Activated CD8-positive, alpha-beta memory T cell treated with anti-CD3 and anti-CD28 coated beads, Interleukin-2, amount 50 U/mL, for 48 hours (primary cell): ENCODE measurements at places on chromosomes 1 and 21.

GRCh38 chr1:152034654-152035538 is 1.9 kb downstream of the S100A11 start:
- DNase-seq = peak; percentile 80

- DNase-seq = no peak
Measured at GRCh38 chr1:96545935-96546656, 175.5 kb upstream of the PTBP2 start.

DNA sequence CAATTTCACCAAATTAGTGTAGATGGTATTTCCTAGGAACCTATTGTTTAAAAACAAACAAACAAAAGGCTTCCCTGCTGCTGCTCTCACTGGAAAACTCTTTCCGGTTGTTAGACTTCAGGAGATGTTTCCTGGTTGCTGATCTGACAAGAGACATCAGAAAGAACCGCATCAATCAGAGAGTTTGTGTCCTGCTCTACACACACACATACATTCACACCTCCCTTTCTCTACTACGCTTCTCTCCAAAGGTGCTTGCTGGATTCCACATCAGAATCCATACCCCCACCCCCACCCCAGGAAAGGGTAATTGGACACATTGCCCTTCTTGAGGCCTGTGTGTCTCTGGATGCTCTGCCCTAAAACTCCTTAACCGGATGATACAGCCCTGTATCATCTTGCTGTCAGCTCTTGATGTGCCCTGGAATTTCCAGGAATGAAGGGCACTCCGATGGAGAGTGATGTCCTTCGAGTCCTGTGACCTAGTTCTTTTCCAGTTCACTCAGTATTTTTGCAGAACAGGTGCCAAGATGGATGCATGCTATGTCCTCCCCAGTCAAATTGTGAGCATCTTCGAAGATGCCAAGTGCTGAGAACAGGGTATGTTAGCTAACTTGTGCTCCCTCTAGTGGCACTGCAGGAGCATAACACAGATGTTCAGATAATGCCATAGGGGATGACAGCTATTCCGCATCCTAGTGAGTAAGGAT is 113.7 kb upstream of the SLC35F3 start:
- peak; percentile 50 for DNase-seq

DNA sequence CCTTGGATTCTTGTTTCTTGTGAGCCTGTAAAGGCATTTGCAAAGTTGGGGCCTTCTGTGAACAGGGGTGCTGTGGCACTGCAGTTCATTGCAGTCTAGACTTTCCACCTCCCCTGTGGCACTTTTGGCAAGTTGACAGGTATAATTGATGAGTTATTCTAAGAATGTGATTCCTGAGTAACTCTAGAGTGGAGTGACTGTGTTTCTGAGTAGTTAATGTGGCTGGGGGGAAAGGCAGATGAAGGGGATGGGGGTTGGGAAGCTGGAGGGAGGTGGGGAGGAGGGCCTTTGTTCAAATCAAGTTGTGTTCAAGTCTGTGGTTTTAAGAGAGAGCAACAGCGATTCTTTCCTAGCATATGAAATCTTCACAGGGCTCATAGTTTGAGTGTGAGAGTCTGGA is 32.9 kb downstream of the PBX1 start:
- DNase-seq = no peak

DNA sequence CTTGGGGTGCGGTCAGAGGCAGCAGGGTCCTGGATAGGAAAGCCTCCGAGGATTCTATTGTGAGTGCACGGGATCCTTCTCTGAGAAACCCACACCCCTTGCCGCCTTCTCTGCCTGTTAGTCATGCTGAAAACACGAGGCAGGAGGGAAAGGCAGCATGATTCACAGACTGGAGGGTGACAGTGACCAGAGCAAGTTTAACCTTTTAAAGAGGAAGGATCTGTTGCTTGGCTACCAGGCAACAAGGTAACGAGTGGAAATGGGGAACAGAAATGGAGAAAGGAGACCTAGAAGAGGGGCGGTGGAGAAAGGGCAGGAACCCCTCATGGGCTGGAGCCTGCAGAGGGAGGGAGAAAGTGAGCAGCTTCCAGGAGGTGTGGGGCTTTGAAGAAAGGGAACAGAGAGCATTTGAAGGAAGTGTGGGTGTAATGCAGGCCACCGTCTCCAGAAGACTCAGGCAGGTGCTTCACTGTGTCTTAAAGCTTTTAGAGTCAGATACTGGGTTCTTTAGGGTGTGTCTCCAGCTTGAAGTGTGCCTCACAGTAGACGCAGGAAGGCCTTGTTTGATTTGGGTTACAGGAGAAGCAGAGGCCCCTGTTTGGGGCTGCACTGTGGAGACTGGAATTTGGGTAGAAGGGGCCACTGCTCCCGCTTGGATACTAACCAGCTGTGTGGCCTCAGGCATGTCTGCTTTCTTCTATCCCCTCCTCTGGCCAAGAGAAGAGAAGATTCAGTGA is 19.1 kb downstream of the OPTC start:
- DNase-seq = no peak

DNA sequence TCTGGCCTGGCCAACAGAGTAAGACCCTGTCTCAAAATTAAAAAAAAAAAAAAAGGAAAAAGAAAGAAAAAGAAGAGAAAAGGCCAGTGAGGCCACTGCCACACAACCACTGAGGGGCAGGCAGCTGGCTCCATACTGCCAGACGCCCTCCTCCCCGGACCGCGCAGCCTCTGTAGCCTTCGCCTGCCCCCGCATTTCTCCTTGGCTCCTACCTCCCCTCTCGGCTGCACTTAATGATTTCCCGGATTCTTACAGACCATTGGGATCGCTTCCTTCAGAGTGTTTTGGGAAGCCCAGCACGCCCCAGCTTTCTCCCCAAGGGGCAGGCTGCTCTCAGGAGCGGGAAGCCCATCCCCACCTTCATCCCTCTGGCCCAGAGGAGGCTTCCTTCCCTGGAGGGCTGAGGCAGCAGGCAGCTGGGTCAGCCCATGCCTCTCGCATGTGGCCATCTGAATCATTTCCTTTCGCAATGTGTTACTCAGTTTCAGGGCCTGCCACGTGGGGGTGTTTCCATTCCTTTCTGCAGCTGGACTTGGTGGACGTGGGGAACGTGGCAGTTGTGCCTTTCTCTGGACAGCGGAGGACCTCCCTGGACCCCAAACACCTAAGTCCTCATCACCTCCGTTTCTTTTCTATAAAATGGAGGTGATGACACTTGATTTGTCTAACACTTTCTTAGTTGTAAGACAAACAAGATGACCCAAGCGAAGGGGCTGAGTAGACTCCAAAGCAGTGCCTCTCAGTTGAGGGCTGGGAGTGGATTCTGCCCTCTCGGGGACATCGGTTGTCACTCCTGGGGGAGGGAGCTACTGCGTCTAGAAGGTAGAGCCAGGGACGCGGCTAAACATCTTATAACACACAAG is 2.3 kb downstream of the SLC2A5 start:
- DNase-seq = no peak

DNA sequence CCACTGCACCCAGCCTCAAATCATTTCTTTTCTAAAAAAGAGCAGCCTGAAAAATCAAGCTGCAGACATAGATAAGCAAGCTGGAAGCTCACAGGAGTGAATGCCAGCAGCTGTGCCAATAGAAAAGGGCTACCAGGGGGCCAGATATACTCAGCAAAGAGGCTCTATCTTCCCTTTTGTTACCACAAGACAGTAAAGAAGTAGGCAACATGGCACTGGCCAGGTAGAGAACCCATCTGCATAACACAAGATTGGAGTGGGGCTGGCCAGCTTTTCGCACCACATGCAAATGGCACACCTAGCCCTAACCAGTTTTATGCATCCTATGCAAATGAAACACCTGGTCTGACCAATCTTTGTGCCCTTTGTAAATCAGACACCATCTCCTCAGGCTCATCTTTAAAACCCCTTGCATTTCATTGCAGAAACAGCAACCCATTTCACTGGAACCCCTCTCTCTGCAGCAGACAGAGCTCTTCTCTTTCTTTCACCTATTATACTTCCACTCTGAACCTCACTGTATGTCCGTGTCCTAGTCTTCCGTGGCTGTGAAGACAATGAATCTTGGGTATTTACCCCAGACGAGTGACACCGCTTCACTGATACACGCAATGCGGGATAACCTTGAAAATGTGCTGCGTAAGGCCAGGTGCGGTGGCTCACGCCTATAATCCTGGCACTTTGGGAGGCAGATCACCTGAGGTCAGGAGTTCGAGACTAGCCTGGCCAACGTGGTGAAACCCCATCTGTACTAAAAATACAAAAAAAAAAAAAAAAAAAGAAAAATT is 15.1 kb downstream of the CASP9 start:
- no peak for DNase-seq

- DNase-seq = no peak
Measured at GRCh38 chr1:184493987-184494388, 107.2 kb downstream of the C1orf21 start.

GRCh38 chr1:192445839-192446489 is 129.2 kb downstream of the RGS21 start:
- DNase-seq = peak; percentile 82

- no peak for DNase-seq
Measured at GRCh38 chr1:6783936-6784559, 1.2 kb upstream of the CAMTA1 start.

DNA sequence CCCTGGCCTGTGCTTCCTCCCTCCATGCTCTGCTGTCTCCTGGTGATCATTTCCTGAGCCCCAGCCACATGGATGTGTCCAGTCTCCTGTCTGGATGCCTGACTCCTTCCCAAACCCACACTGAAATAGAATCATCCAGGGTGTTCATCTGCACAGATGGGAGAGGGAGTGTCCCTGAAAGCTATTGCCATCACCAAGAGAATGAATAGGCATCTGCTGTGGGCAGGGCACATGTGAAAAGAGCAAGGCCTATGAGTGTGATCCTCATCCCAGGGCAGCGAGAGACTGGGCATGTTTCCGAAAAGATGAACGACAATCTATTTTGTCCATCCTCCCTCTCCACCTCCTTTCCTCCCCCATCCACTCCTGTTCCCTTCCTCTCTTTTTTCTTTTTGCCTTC is 5.0 kb downstream of the IGSF21 start:
- no peak for DNase-seq

DNA sequence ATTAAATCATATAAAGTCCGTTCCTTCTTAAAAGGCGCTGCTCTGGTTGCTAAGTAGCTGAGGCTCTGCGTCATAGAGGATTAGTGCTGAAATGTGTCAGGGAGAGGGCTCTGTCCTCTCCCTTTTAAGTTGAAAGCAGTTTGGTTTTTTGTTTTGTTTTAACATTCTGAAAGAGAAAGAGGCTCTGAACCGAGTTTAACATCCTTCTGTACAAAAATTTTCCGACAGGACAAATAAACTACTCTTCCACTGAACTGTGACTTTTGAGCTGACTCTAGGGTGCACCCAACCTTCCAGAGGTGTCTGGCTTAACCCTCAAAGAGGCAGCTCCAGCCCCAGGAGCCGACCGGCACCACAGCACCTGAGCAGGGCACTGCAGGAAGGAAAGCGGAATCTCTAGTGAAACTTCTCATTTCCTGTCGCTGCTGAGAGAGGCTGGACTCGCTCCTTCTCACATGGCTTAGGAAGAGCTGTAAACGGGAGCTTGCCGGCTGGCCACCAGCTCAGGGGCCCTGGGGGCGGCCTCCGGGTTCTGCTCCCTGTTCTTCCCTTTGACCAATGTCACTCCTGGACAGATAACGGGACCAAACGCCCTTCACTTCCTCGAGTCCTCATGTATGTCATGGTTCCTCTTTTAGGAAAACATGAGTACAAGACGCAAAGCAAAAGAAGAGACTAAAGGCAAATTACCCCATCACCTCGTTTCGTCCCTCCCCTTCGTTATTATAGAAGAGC is 1.2 kb downstream of the VAV3 start:
- peak; percentile 71 for DNase-seq

DNA sequence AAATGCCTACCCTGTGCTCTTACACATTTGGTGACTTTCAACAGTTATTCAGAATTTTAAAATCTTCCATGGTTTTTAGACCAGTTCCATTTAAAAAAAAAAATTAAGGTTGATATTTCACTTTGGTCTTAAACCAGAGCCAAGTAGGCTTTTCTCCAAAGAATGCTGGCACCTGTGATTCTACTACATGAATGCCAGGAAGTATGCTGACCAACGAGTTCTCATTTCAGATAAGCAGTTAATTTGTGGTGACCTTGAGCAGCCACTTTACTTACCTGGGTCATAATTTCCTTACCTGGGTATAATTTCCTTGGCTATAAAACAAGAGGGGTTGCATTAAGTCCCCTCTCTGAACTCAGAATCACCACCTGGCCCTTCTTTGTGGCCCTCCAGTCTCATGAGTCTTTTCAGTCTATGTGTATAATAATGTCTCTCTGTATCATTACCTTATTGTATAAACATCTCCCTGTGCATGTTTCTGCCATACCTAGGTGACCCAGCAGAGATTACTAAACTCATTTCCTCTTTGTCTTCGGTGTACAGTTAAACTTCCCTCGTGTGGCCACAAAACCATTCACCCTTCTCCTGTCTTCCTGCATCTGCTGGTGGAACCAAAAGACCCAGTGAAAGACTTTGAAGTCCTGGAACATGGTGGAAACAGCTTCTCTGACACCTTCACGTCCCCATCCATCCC is 139.1 kb upstream of the DPT start:
- no peak for DNase-seq

DNA sequence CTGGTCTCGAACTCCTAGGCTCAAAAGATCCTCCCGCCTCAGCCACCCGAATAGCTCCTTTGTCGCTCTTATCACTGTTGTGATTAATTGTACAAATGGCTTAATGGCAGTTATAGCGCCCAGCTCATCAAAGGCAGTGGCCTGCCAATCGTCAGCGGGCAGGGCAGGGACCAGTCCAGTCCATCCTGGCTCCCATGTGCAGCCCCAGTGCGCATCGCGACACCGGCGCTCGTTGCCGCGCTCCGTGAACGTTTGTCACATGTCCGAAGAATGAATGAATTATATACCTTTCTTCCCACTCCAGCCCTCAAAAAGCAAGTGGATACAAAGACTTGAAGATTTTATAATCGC is 18.4 kb downstream of the MTX1 start:
- peak; percentile 81 for DNase-seq

GRCh38 chr1:107530543-107530942 is 389.7 kb downstream of the NTNG1 start:
- no peak for DNase-seq

GRCh38 chr1:181443231-181443853 is 40.0 kb upstream of the CACNA1E start:
- DNase-seq = no peak

- DNase-seq = no peak
Measured at GRCh38 chr1:51422367-51423072, 92.2 kb upstream of the TTC39A start.

DNA sequence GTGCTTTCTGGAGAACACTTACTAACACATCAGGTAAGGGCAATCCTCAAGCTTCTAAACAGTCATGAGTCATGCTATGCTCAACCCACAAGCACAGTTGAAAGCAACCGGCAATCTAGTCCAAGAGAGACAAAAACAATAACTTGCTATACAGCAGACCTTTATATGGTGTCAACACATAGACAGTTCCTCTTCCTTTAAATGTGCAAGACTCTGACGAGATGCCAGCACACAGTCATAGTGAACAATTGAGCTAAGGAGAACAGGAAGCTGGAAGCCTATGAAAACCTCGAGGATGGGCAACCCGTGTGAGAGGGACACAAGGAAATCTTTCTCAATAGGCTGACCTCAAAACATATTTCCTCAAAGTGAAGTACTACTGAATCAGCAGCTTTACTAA is 5.3 kb downstream of the ADIPOR1 start:
- DNase-seq = no peak

GRCh38 chr1:77687519-77687906 is 5.1 kb upstream of the ZZZ3 start:
- DNase-seq = no peak

- peak; percentile 40 for DNase-seq
Measured at GRCh38 chr1:230278871-230279582, 147.1 kb downstream of the PGBD5 start.

GRCh38 chr21:42145569-42146272 is 73.2 kb upstream of the ABCG1 start:
- peak; percentile 79 for DNase-seq
